NK-92 treated with Interleukin-12 subunit alpha and Interleukin-12 subunit beta, amount 100 ng/mL, for 24 hours (cell line): ENCODE measurements at places on chromosomes 16 and 17.

DNA sequence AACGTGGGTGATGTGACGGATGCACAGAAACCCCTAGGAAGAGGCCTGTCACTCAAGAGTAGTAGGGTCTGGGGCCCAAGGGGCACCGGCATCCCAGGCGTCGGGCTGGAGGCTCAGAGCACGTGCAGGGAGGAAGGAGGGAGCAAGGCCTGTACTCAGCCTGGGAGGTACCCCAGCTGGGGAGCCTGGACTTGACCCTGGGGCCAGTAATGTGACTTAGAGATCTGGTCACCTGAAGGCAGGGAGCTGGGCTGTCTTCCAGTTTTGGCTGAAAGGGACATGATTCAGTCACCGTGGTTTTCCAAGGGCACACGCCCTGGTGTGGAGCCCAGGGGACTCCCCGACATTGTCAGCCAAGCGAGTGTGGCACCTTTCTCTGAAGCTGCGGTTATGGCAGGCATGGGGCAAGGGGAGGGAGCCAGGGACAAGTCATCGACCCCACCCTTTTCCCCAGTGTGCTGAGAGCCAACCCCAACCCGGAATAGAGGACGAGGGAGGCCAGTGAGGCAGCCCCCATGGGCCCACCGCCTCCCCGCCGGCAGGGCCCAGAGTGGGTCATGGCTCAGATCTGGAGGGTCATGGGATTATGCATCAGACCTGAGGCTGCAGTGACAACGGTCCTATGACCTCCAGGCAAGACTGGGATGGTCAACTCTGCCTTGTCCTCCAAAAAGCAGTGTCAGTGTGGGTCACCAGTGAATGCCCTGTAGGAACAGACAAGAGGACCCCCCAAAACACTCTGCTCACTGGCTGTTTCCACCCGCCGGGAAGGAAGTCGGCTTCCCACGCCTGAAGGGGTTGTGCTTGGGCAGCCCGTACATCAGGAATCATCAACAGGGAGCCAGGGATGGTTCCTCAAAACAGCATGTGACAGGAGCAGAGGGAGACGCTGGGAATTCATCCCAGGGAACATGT is 41.9 kb downstream of the MEAK7 start:
- DNase-seq = no peak

GRCh38 chr17:65723431-65724151 is 162.1 kb upstream of the AXIN2 start:
- DNase-seq = no peak

DNA sequence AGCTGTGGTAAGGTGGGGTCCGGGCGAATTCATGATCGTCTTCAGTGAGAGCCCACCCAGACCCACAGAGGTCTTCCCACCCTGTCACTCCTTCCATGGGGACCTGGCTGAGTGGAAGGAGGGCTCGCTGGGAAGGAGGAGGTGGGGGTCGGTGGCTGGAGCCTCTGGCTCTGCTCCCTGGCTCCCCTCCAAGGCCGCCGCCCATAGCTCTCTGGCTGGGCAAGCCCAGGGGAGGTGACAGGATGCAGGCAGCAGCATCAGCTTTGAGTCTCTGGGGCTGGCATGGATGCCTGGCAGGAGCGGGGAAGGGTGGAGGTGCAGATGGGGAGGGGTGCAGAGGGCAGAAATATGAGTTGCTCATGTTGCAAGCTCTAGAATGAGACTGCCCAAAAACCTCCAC is 147.0 kb downstream of the ENGASE start:
- DNase-seq = no peak

- no peak for DNase-seq
Observed at GRCh38 chr17:58513267-58513964, 1.0 kb downstream of the MTMR4 start.

DNA sequence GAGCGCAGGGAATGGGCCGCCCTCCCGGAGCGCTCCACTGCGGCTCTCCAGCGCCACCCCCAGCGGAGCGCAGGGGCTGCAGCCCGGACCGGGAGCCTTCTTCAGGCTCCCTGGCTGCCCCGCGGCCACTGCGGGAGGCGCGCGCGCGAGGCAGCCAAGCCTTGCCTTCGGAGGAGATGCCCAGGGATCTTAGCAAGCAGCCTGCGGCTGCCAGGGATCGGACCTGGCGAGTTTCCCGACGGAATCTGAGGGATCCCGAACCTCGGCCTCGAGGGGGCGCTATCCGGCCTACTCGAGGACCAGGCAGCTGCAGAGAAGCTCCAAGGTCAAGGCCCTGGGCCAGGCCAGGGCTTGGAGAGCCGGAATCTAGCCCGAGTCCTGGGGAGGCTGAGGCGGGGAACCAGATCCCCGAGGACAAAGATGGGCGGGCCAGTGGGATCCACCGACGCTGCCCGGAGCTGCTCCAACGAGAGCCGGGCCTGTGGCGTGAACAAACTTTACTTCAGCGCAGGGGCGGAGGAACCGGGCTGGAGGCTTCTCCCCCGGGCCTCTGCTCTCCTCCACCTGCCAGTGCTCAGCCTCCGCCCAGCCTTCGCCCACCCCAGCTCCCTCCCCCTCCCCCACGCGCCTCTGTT is at the start of gene IRX6:
IRX6 (plus strand) TSS at position 567 of the 635 bp plus-strand sequence. CDS start 889 bp downstream, outside the sequence.
- no peak for DNase-seq

DNA sequence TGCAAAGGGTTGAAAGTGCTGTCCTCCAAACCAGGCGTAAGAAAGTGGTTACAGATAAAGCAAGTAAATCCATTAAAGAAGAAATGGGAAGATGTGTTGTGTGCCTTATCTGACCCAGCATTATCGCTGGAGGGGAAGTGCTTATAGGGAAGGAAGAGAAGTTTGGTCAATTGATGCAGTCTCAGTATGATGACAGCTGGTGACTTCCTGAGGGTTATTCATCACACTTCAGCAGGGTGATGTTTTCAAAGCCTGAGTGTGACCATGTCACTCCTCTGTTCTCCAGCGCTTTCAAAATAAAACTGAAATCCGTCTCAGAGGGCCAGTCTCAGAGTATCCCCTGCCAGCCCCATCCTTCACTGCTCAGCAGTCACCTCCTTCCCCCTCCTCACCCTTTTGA is 505.4 kb upstream of the RBFOX1 start:
- no peak for DNase-seq

- no peak for DNase-seq
Observed at GRCh38 chr17:8016632-8017424, 14.4 kb downstream of the GUCY2D start.

GRCh38 chr17:77888242-77889134 is 70.0 kb upstream of the TNRC6C start:
- no peak for DNase-seq
